ENCODE measurements at places on chromosomes 6 and 20.

- no peak for DNase-seq
Measured at GRCh38 chr6:28501259-28501658, 14.3 kb downstream of the GPX6 start.

- no peak for DNase-seq
Measured at GRCh38 chr6:41156771-41157170, 2.6 kb upstream of the TREML1 start.

DNA sequence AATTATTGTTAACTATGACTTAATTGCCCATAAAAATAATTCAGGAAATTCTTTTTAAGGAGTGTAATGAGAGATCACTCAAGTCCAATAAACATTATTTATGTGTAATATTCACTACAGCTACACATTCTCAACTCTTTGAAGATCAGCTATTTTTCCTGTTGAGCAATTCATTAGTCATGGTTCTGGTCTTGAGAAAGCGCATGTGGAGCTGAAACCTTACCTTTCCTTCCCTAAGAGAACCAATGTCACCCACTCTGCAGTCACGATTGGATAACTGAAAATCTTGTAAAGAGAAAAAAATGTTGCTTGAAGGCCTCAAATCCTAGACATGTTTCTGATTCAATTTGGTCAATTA lies 736.9 kb upstream of the MARCKS start:
- no peak for DNase-seq

DNA sequence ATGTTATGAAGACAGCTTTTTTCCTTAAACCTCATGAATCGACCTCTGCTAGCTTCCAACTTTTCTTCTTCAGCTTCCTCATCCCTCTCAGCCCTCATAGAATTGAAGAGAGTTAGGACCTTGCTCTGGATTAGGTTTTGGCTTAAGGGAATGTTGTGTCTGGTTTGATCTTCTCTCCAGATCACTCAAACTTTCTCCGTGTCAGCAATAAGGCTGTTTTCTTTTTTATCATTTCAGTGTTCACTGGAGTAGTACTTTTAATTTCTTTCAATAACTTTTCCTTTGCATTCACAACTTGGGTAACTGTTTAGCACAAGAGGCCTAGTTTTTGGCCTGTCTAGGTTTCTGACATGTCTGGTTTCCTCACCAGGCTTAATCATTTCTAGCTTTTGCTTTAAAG lies 32.6 kb downstream of the AIG1 start:
- no peak for DNase-seq

GRCh38 chr20:24670981-24671380 lies 201.6 kb downstream of the SYNDIG1 start:
- no peak for DNase-seq

DNA sequence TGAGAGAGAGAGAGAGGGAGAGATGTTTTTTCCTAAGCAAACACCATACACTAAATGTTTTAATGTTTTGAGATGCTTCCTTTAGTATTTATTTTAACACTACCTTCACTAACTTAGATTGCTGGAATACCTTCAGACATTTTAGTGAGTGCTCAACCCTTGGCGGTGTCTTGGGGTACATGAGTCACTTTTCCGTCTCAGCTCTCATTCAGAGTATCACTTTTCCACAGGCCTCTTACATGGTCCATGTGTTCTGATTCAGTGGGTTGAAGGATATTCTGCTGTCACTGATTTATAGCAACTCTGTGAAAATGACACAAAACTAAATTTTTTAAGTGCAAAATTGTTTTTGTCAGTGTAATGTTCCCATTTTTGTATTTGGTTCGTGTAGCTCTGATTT lies 217.9 kb downstream of the CLVS2 start:
- DNase-seq = no peak

DNA sequence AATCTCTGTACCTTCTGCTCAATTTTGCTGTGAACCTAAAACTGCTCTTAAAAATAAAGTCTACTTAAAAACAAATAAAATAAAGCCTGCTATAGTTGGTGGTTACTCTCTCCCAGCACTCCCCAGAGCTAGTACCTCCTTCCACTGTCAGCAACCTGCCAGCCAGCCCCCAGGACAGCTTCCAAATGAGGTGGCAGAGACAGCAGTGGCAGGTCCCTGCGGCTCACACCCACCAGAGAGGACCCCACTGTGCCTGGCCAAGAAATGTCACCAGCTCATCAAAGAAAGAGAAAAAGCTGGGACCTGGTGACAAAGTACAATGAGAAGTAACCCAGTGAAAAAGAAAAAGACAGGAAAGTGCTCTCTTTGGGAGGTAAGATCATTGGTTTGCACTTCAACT lies 15.2 kb downstream of the APMAP start:
- DNase-seq = no peak

DNA sequence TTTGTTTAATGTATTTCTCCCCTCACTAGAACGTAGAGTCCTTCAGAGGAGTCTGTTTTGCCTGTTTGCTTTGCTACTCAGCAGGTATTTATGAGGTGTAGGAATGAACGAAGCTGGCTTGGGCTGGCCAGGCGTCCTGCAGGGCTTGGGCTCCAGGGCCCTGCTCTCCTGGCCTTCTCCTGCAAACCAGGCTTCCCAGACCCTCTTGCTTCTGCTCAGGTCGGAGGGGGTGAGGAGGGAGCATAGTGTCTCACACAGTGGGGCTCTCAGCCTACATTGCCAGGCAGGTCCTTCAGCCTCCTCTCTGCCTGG lies 24.6 kb upstream of the MLN start:
- DNase-seq = no peak

GRCh38 chr20:252801-253200 lies 4.7 kb upstream of the DEFB132 start:
- DNase-seq = no peak

- no peak for DNase-seq
Measured at GRCh38 chr6:35051396-35051795, 89.7 kb downstream of the TCP11 start.

- DNase-seq = no peak
Measured at GRCh38 chr6:105799056-105799455, 287.1 kb upstream of the PRDM1 start.

- no peak for DNase-seq
Measured at GRCh38 chr20:48783533-48784272, 44.1 kb downstream of the PREX1 start.

- DNase-seq = peak; percentile 67
Measured at GRCh38 chr6:31729979-31730630, 1.0 kb upstream of the DDAH2 start.

DNA sequence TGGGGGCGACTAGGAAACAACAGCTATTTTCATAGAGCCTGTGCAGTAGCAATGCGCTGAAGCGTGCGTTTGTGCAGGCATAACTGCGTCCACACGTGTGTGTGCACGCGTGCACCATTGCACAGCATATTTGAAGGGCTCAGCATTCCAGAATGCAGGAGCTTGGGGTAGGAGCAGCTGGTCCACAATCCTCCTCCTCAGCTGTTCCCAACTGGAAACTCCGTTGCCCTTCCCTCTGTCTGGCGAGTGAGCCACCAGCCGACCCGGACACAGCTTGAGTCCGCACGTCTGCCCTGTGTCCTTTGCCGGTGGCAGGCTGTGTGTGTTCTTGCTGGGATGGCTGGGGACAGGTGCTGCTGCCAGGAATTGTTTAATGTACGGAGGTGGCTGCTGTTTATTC lies 110.2 kb downstream of the SASH1 start:
- DNase-seq = no peak

DNA sequence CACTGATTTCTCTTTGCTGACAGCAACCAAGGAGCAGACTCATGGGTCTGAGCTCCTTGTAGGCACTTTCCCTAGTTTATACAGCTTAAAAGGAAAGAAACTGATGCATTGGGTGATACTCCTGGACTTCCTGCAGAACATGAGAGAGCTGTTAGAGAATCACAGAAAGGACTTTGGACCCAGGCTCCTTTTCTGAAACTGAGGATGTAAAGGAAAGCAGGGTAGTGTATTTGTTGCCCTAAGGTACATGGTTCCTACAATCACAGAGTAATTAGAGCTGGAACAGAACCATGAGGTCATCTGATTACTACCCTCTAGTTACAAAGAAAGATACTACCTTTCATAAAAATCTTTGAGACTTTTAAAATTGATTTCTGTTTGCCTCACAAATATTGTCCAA lies 477.1 kb upstream of the SPTLC3 start:
- DNase-seq = no peak

GRCh38 chr20:32521780-32522525 lies 63.2 kb downstream of the NOL4L start:
- DNase-seq = peak; percentile 57

GRCh38 chr6:159640322-159640721 lies 52.7 kb downstream of the SOD2 start:
- DNase-seq = no peak

DNA sequence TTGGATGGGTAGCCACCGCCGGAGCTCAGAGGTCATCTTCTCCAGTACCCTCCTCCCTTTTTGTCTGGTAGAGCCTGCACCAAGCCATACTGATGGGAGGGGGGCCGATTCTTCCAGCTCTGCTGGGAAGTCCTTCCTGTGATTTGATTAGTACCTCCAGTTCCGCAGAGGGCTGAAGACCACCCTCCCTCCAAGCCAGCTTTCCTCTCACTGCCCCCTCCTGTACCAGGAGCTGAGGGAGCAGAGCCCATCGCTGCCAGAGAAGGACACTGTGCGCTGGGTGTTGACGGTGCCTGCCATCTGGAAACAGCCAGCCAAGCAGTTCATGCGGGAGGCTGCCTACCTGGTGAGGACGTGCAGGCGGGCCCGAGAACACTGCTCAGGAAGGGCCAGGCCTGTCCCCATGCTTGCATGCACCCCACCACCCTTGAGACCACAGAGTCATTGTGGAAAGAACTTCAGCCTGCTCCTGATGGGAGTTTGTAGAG lies 13.2 kb downstream of the HSPA12B start:
- DNase-seq = no peak

DNA sequence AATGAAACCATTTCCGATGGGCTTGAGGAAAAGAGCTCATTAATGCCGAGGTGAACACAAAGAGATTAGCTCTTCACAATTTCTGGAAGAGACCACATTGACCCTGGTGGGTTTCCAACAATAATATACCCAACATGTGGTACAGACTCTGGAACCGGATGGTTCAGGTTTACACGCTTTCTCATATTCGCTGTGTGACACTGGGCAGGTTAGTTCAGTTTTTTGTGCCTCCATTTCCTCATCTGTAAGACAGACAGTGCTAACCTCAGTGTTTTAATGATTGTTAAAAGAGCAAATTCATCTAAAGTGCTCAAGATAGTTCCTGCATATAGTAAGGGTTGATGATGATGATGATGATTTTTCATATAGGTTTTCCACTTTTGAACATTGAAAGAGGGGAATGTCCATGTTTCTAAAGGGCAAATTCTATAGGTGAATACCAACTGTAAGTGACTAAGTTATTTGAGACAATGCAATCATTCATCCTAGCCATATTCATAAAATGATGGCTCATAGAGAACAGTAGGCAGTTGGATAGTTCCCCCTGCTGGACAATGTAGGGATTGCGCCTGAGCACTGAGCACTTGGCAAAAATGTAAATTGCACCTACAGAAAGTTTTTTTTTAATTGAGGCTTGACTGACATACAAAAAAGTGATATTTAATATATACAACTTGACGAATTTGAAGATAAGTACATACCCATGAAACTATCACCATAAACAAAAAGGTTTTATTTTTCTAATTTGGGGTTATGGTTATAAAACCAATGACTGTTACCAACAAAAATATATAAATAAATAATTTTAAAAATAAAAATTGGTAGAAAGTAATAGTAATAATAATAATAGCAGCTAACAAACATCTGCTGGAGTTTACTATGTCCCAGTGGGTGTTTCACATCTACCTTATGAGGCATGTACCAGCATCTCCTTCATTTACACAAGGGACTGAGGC lies 2.1 kb upstream of the PERP start:
- DNase-seq = peak; percentile 73

DNA sequence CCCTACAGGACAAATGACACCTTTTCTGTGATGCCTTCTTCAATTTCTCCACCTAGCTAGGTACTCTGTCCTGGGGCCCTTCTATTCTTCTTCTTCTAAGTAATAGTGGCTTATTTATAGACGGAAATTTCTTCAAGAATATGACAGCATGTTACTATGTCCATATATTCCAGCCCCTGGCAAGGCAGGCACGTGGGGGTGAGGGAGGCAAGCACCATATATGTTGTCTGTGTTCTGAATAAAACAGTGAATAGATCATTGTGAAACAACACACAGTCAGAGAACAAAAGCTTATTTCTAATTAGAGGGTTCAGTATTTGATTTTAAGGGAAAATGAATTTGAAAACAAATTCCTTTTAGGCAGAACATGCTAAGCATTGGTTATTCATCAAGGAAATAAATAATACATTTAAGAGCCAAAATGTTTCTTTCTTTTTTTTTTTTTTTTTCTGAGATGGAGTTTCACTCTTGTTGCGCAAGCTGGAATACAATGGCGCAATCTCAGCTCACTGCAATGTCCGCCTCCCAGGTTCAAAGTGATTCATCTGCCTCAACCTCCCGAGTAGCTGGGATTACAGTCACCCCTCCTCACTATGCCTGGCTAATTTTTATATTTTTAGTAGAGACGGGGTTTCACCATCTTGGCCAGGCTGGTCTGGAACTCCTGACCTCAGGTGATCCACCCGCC lies 6.2 kb downstream of the HEBP2 start:
- no peak for DNase-seq

GRCh38 chr20:13898012-13898612 lies 92.3 kb downstream of the SEL1L2 start:
- no peak for DNase-seq

DNA sequence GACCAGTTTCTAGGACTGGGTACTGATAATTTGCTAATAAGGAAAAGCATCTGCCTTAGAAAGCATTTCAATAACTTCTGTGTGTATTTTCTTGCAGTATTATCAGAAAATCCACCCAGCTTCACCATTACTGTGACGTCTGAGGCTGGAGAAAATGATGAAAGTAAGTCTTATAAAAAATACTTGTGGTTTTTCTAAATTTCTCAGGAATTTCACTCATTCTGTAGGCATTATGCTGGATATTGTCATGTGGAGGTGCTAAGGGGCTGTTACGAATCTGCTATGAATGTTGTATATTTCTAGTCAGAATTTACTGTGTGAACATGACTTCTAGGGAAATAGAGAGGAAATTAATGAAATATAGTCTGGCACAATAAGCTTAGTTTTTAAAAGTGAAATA lies 8.9 kb downstream of the RWDD1 start:
- no peak for DNase-seq

GRCh38 chr20:33401921-33402369 lies 626 bp upstream of the CDK5RAP1 start:
- DNase-seq = no peak

DNA sequence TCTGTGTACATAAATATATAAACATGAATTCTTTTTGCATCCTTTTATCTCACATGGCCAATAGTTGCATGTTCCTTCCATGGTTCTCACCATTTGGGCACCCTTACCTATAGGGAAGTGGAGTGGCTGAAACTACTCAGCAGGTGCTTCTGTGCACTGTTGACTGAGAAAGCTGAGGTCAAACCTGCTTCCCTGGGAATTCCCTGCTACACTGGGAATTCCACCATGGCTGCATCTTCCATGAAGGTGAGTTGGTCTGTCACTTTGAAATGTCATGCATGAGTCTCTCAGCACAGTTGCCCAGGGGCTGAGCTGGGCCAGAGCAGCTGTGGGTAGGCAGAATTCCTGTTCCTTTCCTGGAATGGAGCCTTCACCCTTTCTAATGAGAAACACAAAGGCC lies 193.8 kb upstream of the PRSS16 start:
- DNase-seq = no peak

GRCh38 chr6:37483252-37483901 lies 16.3 kb downstream of the CCDC167 start:
- peak; percentile 62 for DNase-seq

- peak; percentile 36 for DNase-seq
Measured at GRCh38 chr20:49385465-49385864, 97.0 kb downstream of the KCNB1 start.

GRCh38 chr6:119343167-119343566 lies 6.4 kb downstream of the MAN1A1 start:
- DNase-seq = no peak

- DNase-seq = no peak
Measured at GRCh38 chr6:123830120-123830519, 26.5 kb downstream of the NKAIN2 start.
